ENCODE measurements at places on chromosomes 3 and 15. TPM values are rescaled to one million over a fixed set of nuclear protein-coding genes. Genes with fewer than 3 reads are reported as not detected.

- no peak for DNase-seq
Observed at GRCh38 chr3:125350597-125350996, 24.5 kb downstream of the ZNF148 start.

DNA sequence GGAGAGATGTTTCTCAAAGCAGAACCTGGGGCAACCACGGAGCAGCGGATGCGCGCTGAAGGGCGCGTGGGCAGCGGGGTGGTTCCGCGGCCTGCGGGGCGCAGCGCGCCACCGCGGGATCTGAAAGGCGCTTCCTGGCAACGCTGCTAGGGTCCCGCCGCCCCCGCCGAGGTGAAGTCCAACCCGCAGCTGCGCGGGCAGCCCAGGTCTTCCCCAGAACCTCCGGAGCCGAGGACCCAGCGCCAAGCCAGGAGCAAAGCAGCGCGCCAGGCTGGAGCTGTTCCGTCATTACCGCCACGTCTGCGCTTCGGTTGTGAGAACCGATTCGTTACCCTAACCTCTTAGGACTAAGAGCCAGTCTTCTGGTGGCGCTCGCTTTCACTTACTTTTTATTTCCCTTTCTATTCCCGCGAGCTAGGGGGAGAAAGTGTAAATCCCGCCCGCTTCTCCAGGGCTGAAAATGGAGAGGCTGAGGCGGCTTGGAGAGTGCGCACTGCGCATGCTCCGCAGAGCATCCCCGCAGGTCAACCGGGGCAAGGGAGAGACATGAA, 3.2 kb upstream of the GABRG3 start:
- no peak for DNase-seq

DNA sequence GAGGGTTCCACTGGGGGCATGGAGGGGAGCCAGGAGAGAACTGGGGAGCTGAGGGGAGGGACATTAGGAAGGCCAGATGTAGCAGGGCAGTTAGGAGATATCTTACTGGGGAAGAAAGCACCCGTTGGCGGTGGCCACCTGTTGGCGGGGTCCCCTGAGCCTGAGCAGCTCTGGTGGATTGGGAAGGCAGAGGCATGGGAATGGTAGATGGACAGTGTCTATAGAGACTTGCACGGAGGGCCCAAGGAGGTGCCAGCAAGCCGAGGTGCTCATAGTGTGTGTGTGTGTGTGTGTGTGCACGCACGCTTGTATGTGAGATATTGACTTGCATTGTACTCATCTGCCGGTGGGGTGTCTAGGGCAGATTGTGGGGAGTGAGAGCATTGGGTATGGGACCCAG, 179.0 kb downstream of the APBA2 start:
- no peak for DNase-seq

- no peak for DNase-seq
Observed at GRCh38 chr3:18531662-18532061, 106.5 kb upstream of the SATB1 start.

DNA sequence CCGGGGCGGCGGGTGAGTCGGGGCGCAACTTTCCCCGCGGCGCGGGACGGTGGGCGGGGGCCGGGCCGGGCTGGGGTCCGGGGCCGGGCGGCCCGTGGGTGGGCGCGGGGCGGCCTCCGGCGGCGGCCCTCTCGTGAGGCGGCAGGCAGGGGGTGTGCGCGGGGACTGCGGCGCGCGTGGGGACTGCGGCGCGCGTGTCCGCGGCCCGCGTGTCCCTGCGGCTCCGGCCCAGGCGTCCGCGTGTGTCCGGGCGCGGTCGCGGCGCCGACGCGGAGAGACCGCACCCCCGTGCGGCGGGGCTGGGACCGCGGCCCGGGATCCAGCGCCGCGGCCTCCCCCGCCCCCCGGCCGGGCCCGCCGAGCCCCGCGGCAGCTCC, 349 bp downstream of the PLXNA1 start:
- DNase-seq: no peak

DNA sequence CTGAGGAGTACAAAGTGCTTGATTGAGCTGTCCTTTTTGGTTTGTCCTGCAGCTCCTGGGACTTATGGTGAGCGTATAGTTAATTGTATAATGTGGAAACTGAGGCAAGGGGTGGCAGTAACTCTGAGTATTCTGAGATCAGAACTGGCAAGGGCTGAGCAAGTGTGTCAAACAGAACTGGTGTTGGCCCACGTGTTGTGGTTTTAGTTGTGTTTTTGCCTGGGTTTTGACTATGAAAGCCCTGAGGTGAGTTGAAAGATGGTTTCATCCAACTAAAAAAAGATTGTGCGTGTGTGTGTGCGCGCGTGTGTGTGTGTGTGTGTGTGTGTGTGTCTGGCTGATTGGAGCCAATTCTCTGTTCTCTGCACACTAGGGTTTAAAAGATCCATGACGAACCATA, 154.1 kb downstream of the EDEM1 start:
- no peak for DNase-seq

DNA sequence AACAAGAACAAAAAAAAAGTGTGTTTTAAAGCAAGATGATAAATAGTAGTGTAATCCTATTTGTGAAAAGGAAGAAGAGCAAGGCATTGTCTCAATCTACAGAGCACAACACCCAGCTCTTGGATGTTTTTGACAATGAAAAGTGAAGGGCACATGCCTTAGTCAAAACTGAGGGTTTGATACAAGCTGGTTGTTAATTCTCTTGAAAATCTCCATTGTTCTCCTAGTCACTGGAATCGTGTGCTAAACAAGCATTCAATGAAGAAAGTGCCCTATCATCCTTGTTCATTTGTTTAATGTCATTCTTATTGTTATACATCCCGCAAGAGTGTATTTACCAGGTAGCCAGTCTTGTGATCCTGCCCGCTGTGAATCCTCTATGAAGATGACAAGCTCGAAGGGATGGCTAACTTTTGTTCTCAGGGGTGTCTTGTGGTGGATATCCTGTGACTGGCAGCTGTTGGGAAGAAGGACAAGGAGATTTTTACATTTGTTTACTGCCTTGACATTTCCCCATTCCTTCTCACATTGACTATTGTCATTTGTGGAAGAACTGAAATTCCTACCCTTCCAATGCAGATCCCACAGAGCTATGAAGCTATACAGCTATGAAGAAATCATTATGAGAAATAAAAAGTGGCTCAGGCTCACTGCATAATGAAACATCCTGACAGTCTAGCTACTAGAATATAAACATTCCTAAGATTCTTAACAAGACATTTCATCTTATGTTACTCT, 175.9 kb downstream of the VGLL3 start:
- peak; percentile 31 for DNase-seq

- DNase-seq: no peak
Observed at GRCh38 chr15:61828860-61829513, 231.3 kb downstream of the VPS13C start.

Gene P2RY13
- not detected for total RNA-seq

All from LHCN-M2 (cell line).